ENCODE measurements at places on chromosomes 3 and 15.

DNA sequence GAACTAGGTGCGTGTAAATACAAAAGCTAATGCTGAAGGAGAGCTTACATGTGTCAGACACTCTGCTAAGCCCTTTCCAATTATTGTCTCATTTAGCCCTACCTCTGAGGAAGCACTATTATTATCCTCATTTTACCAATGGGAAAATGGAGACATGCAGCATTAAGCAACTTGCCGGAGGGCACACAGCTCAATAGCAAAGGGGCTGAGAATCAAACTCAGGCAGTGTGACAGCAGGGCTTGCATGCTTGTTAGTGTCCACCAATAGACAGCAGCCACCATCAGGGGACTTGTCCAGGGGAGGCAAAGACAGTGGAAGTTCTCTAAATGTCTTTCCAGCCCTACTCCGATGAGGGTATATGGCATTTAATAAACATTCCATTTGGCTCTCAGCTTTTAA is 548.6 kb downstream of the MAGI1 start:
- no peak for DNase-seq

DNA sequence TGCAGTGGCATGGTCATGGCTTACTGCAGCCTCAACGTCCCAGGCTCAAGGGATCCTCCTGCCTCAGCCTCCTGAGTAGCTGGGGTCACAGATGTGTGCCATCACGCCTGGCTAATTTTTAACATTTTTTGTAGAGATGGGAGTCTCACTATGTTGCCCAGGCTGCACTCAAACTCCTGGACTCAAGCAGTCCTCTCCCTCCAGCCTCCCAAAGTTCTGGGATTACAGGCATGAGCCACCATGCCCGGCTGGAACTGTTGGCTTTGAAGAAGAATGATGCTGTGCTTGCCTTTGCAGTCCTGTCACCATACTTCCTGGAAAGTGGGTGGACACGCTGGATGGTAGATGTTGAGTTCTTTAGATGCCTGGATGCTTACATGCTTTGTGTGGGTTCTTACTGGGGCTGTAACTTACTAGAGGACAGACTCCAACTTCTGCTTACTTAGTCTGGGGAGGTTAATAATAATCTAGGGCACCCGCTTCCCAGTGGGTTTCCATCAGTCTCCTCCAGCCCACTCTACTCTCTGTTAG is 36.7 kb downstream of the IGF1R start:
- no peak for DNase-seq

GRCh38 chr3:17045705-17046104 is 160.9 kb downstream of the PLCL2 start:
- no peak for DNase-seq

- DNase-seq, result no peak
These were observed 22.7 kb downstream of the ST6GAL1 start for GRCh38 chr3:186953011-186953487.

DNA sequence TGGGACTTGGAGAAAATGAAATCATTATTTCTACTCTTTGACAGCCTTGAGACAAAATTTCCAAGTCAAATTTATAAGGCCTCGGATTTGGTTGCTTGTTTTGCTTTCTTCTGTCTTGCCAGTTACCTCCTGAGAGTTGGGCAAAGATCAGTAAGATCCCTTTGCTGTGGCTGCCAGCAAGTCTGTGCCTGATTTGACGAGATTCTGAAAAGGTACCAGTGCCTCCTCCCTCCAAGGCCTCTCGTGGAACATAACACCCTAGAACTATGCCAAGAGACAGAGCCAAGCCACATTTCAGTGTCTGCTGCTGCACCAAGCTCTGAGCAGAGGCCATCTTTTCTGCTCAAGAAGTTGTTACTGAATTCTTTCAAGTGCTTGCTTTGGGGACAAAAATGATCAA is 61.0 kb downstream of the GTPBP8 start:
- no peak for DNase-seq

Measured in HEK293T (cell line).